ENCODE measurements at places on chromosomes 13 and 19.

- DNase-seq = no peak
These were observed 1.9 kb upstream of the MEF2B start for GRCh38 chr19:19171821-19172532.

- no peak for DNase-seq
These were observed 60.2 kb upstream of the KL start for GRCh38 chr13:32955881-32956594.

DNA sequence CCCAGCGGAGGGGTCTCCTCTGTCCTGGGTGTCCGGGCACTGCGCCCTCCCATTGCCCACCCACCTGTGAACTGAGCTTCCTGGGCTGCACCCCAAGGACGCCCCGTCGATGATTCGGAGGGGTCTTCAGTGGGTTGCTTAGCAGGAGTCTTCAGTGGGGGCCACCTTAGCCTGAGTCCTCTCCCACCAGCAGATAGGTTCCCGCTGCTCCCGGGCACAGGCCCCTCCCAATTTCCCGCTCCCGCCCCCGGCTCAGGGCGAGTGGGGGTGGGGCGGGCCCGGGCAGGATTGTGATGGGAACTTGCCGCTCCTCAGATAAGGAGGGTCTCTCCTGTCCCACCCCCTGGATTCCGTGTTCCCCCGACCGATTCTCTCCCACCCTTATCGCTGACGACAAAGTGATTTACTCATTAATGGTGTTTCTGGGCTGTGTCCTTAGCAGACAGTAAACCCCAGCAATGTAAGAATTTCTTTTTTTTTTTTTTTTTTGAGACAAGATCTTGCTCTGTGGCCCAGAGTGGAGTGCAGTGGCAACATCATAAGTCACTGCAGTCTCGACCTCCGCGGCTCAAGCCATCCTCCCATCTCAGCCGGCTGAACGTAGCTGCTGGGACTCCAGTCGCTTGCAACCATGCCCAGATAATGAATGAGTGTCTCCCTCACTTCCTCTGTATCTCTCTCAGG is 655 bp upstream of the S1PR5 start:
- no peak for DNase-seq

- DNase-seq = no peak
These were observed 222.1 kb downstream of the ZIC5 start for GRCh38 chr13:99749271-99750019.

DNA sequence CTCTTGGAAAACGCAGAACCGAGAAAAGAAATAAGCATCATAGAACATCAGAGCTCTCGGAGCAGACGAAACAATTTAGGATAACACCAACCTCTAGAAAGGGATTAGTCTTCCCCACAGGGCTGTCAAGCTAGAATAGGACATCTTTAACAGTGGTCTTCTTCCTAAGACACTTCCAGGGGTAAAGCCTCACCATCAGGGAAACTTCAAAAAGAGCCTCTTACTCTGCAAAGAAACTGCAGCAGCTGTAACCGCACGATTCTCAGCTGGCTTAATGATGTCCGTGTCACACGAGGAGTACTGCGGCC is 642 bp downstream of the ZNF571 start:
- no peak for DNase-seq

DNA sequence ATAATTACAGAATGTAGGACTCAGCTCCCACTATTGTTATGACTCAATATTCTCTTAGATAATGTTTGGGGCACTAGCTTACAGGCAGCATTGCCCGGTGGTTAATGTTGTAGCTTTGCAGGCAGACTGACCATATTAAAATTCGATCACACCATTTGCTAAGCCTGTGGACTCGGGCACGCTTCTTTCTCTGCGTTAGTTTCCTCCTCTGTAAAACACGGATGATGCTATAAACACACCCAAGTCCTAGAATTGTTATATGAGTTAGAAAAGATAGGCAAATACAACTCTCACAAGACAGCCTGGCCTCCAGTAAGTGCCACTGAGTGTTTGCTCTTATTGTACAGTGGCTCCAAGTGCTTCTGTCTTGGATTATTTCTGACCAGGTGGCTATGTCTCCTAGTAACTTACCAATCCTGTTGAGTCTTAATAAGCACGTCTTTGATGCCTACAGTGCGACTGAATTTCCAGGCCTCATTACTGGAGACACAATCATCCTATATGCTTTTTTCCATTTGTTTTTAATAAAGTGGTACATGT is 50.0 kb upstream of the ALOX5AP start:
- DNase-seq = no peak

- DNase-seq = no peak
These were observed 297.5 kb downstream of the ENOX1 start for GRCh38 chr13:43489233-43489632.

DNA sequence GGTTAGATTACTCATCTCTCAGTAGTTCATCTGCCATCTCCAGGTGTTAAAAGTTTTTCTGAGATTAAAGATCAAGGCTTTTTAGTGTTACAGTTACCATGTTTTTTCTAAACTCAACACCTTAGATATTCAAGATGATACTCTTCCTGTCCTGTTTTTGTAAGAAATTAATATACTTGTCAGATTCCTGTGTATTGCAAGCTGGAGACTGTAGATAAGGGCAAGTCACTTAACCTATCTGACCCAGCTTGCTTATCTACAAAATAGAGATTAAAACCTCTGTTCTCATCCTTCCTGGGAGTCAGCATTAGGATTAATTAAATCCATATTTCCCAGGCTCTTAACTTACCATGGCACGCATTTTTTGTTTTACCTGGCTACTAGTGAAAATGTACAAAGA is 25.2 kb downstream of the SUGT1 start:
- DNase-seq = no peak

GRCh38 chr13:21060338-21061028 is 903 bp downstream of the LATS2 start:
- no peak for DNase-seq

- no peak for DNase-seq
These were observed 101.1 kb upstream of the FRY start for GRCh38 chr13:31930490-31930889.

DNA sequence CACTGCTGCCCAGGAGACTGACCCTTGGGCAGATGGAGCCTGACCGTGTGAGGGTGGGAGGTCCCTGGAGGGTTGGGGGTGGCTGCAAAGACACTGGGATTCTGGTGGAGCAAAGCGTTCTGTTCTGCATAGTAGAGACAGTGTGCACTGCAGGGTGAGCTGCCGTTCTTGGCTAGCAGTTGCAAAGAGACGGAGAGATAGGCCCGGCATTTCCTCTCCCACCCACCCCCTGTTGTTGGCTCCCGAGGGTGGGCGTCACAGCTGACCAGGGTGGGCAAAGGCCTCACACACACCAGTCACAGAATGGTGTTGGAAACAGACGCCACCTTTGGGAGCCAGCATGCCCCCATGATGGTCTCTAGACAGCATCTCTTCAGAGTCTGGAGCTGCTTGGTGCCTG is 11.4 kb downstream of the TMEM255B start:
- DNase-seq = no peak
